ENCODE measurements at places on chromosomes 6 and 20.

- no peak for DNase-seq
Observed at GRCh38 chr6:102717252-102717651, 1323.7 kb downstream of the GRIK2 start.

- DNase-seq = no peak
Observed at GRCh38 chr20:37240337-37241067, 21.1 kb downstream of the GHRH start.

GRCh38 chr6:139006477-139006876 is 18.4 kb upstream of the REPS1 start:
- DNase-seq = no peak

GRCh38 chr6:67722861-67723261 is 912.2 kb upstream of the ADGRB3 start:
- DNase-seq = no peak

- DNase-seq = no peak
Observed at GRCh38 chr20:59359906-59360725, 59.7 kb downstream of the EDN3 start.

- no peak for DNase-seq
Observed at GRCh38 chr6:154821638-154822037, 88.4 kb downstream of the SCAF8 start.

GRCh38 chr6:23388086-23388783 is 737.8 kb upstream of the NRSN1 start:
- DNase-seq = no peak

DNA sequence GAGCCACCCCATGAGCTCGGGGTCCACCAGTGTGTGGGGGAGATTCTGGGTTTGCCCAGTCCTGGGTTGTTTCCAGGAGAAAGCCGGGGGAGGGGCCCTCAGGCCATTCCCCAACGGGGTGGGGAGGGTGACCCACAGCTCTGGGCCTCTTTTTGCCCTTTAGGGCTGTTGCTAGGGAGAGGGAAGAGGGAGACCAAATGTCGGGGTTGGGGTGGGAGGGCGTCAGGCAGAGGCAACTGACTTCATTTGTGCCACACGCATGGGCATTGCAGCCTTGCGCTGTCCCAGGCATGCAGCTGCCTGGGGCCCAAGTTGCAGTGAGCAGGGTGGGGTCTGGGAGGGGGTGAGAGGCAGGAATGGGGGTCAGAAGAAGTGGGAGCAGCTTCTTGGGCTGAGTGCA is 1.9 kb upstream of the CUL9 start:
- DNase-seq = no peak

GRCh38 chr6:7152462-7152861 is 44.7 kb downstream of the RREB1 start:
- DNase-seq = no peak

DNA sequence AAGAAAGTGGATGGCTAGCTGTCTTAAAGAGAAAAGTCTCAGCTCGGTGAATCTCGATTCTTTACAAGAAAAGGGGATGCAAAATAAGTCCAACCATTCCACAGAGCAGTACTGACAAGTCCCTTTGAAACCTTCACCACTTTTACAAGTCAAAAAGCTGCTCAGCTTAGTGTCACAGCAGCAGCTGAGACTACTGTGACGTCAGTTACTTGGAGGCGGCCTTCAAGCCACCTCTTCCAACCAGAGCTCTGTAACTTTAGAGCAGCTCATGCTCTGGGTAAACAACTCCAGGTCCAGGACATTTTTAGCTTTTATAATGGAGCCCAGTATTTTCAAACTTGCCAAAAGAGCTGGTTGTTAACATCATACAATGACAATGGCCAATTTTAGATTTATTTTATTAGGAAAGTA is at the start of gene KIAA0408:
TSS of gene KIAA0408 (minus strand) at position 159 of the 411 bp plus-strand sequence. CDS start 5,408 bp downstream, outside the sequence.
- no peak for DNase-seq

DNA sequence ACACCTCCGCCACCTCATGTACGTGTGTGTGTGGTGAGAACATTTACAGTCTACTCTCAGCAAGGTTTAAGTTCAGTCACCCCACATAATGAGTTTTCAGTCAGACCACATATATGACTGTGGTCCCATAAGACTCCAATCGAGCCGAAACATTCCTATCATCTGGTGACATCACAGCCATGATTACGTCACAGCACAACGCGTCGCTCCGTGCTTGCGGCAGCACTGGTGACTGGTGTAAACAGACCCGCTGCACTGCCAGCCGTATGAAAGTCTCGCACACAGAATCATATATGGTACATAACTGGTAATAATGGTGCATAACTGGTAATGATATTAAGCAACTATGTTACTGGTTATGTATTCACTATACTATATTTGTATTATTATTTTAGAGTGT is 150.7 kb downstream of the DLL1 start:
- DNase-seq = no peak

GRCh38 chr20:64279826-64280459 is 24.4 kb downstream of the PCMTD2 start:
- no peak for DNase-seq

DNA sequence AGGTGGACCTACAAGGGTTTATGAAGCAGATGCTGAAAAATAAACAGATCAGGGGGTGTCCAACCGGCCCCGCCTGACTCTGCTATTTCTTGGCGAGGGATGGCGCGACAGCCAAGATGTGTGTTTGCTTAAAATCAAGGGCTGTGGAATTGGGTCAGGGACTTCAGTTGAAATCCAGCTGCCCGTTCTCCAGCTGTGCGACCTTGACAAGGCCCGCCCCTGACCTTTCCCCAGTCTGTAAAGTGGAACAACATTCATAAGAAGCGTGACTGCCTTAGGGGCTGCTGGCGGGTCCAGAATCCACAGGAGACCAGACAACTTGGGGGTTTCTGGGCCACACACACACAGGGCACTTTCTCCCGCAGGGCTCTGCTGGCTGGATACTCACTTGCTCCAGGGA is 517.5 kb downstream of the PREX1 start:
- DNase-seq = no peak

- DNase-seq = no peak
Observed at GRCh38 chr20:33359399-33360261, 41.7 kb downstream of the CDK5RAP1 start.

- DNase-seq = no peak
Observed at GRCh38 chr6:135230711-135231468, 49.8 kb downstream of the MYB start.

- no peak for DNase-seq
Observed at GRCh38 chr6:91926361-91926760, 1339.5 kb upstream of the MAP3K7 start.

DNA sequence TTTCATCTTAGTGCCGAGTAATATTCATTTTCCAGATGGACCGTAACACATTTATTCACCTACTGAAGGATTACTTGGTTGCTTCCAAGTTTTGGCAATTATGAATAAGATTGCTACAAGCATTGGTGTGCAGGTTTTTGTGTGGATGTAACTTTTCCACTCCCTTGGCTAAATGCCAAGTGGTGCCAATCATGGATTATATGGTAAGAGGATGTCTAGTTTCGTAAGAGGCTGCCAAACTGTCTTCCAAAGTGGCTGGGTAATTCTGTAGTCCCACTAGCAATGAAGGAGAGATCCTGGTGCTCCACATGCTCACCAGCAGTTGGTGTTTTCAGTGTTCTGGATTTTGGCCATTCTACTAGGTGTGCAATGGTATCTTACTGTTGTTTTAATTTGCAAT is 117.1 kb downstream of the IRF4 start:
- no peak for DNase-seq

DNA sequence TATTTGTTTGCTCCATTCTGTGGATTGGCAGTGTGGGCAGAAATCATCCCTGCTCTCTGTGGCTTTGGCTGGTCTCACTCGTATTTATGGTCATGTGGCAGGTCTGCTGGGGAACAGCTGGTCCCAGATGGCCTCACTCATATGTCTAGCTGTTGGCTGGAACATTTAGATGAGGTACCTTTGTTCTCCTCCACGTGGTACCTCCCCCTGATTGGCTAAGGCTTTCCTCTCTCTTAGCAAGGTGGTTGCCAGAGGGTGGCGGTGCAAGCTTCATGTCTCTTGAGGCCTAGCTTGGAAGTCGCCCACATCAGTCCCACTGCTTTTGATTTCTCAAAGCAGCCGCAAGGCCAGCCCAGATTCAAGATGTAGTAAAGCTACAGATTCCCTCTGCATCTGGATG is 348.5 kb upstream of the BTBD3 start:
- no peak for DNase-seq

DNA sequence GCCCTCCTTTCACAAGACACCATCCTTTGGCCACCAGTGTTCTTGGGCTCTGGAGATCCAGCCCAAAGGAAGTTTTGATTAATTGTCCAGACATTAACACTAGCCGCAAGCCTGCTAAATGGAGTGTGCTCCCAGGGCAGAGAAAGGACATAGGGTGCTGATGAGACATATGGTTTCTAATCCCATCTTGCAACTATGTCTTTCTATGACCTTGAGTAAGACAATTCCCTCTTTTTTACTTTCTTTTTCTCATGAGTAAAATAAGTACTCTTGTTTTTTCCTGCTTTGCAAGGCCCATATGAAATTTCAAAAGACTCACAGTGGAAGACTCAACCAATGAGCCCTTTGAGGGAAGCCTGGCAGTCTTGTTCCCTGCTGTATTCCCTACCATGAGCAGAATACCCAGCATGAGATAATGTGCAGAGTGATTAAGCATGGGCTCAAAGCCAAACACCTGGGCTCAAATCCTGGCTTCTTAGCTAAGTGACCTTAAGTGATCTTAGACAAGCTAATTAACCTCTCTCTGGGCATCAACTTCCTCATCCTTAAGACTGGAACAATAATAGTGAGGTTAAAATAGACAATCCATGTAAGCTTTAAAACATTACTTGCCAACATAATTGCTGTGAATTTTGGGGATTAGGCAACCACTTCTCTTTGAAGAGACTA is at the start of gene WFDC10B:
TSS of gene WFDC10B (minus strand) at position 51 of the 669 bp plus-strand sequence. CDS start 19,027 bp downstream, outside the sequence.
- DNase-seq = no peak

GRCh38 chr6:79544939-79545450 is 7.8 kb upstream of the LCA5 start:
- DNase-seq = no peak

- no peak for DNase-seq
Observed at GRCh38 chr20:63497138-63497945, 1.5 kb downstream of the EEF1A2 start.

DNA sequence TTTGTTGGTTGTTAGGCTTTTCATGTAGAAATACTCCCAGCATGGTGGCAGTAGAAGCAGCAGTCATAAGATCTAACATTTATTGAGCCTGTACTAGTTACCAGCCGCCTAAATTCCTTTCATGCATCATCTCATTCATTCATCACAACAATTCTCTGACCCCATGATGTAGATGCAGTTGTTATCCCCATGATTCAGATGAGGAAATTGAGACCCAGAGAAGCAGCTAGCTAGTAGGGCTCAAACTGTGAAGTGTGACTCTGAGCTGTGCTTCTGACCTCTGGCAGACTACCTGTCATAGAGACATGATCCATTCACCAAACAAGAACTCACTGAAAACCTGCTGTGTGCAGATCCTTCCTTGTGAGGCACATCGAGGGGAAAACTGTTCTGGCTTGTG is 16.9 kb downstream of the RREB1 start:
- no peak for DNase-seq

DNA sequence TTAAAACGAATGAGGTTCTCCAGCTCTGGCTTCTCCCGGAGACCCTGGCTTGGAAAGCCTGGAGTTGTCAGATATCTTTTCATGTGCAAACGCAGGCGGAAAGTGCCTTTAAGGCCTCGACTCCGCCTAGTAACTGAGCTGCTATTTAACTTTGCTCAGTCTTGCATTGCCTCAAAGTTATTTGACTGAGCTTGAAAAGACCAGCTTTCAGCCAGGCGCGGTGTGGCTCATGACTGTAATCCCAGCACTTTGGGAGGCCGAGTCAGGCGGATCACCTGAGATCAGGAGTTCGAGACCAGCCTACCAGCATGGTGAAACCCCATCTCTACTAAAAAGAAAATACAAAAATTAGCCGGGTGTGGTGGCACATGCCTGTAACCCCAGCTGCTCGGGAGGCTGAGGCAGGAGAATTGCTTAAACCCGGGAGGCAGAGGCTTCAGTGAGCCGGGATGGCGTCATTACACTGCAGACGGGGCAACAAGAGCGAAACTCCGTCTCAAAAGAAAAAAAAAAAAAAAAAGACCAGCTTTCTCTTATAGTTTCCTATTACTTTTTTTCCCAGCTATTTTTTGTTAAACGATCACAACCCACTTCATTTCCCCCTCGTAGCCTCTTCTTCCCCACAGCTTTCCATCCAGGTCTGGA is 1.9 kb downstream of the GCNT2 start:
- DNase-seq = no peak

- no peak for DNase-seq
Observed at GRCh38 chr6:71034563-71035345, 77.9 kb upstream of the B3GAT2 start.

DNA sequence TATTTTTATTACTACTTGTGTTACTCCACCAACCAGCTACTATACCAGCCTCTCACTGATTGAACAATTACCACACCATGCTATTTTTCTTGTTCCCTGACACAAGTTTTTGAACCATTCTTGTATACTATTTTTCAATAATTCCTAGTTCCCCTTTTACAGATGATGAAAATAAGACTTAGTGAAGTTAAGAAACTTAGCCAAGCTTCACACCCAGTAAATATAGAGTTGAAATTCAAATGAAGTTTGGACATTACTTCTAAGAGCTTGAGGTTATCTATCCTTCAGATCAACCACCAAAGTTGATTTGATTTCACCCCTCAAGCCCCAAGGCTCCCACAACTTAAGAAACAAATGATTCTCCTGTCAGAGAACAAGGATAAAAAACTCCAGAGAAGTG is 13.1 kb upstream of the BCAS1 start:
- no peak for DNase-seq

- DNase-seq = peak; percentile 72
Observed at GRCh38 chr6:34791701-34792604, at the start of gene BLTP3A. Gene BLTP3A (plus strand): TSS chr6:34792083. CDS start chr6:34792251, 168 bp downstream.

DNA sequence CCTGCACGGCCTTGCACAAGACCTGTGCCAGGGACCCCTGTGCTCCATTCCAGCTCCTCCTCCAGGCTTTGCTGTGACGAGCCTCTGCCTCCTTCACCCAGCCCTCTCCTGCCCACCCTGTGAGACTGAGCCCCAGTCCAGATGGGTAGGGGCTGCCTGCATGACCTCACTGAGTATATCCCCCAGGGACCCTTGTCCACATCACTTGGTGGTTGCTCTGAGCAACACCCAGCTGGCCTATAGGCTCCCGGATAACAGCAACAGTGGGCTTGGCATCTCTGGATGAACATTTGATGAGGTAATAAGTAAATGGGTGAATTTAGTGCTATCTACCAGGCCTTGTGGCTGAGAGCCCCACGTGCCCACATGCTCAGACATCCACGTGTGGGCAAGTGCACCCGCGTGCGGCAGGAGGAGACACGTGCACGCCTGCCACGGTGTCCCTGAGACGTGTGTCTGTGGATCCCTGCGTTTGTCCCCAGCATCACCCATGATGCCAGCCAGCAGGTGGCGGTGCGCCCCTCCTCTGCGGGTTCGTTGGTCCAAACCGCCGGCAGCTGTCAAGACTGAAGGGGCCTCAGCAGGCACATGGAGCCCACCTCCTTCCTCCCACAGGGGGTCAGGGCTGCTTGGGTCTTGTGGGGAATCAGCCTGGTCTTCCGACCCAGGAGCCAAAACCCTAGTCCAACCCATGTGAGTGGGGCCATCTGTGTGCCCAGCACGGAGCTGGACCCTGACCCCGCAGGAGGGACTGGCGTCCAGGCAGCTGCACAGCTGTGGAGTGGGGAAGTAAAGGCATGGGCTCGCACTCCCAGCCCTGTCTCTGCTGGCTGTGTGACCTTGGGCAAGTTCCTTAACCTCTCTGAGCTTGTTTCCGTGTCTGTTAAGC is 45.9 kb downstream of the FGD2 start:
- DNase-seq = peak; percentile 94

- DNase-seq = no peak
Observed at GRCh38 chr6:107632381-107633136, 142.6 kb downstream of the SOBP start.

Measured in activated CD4-positive, alpha-beta T cell treated with anti-CD3 and anti-CD28 coated beads, Interleukin-2, amount 50 U/mL, for 48 hours (primary cell).